AG10803 (cell line): ENCODE measurements at places on chromosomes 1 and 21.

DNA sequence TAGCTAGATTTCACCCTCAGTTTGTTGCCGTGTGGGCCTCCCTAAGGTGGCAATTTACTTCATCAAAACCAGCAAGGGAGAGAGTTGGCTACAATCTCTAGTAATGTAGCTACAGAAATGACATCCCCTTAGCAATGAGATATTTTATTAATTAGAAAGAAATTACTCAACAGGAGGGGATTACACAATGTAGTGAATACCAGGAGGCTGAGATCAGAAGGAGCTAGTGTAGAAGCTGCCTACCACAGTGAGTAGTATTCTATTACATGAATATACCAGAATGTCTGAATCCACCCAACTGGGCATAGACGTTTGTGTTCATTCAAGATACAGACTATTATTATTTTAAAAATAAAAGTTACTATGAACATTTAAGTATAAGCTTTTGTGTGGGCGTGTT lies 868.2 kb upstream of the CXADR start:
- DNase-seq: peak; percentile 50

- no peak for DNase-seq
These were observed 13.3 kb upstream of the ATF3 start for GRCh38 chr1:212595229-212595628.

- peak; percentile 17 for DNase-seq
These were observed 8.5 kb downstream of the CHD5 start for GRCh38 chr1:6171548-6172124.

- DNase-seq: peak; percentile 73
These were observed 6.0 kb upstream of the LCE1F start for GRCh38 chr1:152768847-152769533.

DNA sequence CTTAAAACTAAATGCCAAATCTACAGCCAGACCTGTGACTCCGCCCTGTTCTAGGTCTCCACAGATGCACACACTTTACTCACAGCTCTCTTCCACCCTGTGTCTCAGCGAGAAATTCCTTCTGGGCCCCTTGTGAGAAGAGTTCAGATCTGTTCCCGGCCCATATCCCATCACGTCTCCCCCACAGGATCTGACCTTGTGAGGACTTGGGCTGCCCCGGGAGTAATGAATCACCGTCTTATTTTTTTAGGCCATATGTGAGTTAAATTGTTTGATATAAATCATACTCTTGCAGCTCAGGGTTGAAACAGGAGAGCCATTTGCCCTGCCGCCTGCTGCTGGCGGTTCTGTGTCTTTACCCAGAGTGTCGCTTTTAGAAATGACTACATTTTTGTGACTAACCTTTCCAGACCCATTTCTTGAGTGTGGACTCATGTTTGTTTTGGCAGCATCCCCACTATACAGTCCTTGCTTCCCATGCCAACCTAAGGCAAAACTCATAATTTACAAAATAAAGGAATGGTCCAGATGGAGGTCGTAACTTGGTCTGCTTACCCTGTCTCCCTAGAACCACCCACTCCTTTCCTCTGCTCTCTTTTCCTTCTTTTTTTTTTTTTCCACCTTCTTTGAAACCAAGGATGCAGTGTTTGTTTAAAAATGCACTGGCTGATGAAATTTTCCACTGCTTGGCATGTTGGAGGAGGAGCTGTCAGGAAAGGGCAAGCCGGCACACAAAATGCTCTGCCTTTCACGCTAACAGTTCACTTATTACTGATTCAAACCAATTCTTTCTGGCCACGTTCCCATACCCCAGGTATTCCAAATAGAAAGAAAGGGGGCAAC lies 98.0 kb upstream of the C1orf105 start:
- peak; percentile 96 for DNase-seq

DNA sequence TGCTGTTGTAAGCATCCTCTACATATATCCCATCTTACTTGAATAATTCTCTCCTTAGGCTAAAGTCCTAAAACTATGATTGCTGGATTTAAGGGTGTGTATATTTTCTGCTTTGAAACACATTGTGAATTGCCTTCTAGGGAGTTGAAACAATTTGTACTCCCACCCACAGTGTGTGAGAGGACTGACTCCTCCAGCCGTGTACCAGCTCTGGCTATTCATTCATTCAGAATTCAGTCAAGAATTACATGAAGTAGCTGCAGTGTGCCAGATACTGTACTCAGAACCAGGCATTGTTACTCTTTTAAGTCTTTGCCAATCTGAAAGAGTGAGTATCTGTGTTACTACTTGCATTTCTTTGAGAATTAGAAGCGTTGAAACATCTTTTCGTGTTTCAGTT lies 135.0 kb downstream of the DHRS3 start:
- DNase-seq: no peak

- DNase-seq: no peak
These were observed 136.7 kb downstream of the ADSS2 start for GRCh38 chr1:244314921-244315559.

GRCh38 chr1:239537795-239538194 lies 151.4 kb downstream of the CHRM3 start:
- no peak for DNase-seq

GRCh38 chr1:159999204-159999603 lies 32.6 kb downstream of the PIGM start:
- no peak for DNase-seq

GRCh38 chr1:167676916-167677848 lies 44.6 kb upstream of the MPZL1 start:
- DNase-seq: no peak

GRCh38 chr1:30148676-30149075 lies 574.7 kb downstream of the MATN1 start:
- DNase-seq: no peak

DNA sequence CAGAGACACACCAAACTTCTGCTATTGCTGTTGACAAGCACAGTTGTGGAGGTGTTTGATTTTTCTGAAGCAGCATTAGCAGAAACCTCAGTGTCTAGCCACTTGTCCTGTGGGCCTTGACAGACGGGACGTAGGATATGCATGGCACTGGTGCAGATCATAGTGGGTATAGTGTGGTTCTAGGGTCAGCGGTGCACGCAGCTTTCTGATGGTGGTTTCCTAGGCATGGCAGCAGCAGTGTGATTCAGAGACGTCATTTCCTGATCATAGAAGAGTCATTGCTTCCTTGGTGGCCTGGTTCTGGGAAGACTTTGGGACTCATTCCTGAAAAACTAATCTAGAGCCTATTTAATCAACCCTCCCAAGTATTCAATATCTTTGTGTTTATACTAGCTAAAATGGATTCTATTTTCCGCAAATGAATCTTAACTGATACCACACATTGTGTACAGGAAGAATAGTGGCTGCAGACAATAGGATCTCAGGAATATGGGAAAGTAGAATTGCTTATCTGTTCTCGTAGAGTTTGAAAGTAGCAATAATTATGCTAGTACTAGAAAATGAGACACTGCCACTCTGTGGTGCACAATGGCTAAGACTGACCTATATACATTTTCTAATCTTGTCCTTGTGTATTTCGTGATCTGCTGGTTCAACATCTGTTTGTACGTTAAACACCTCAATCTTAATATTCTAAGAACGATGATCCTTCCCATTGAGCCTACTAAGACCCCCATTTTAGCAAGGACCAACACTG lies 2.8 kb upstream of the USP1 start:
- DNase-seq: no peak

DNA sequence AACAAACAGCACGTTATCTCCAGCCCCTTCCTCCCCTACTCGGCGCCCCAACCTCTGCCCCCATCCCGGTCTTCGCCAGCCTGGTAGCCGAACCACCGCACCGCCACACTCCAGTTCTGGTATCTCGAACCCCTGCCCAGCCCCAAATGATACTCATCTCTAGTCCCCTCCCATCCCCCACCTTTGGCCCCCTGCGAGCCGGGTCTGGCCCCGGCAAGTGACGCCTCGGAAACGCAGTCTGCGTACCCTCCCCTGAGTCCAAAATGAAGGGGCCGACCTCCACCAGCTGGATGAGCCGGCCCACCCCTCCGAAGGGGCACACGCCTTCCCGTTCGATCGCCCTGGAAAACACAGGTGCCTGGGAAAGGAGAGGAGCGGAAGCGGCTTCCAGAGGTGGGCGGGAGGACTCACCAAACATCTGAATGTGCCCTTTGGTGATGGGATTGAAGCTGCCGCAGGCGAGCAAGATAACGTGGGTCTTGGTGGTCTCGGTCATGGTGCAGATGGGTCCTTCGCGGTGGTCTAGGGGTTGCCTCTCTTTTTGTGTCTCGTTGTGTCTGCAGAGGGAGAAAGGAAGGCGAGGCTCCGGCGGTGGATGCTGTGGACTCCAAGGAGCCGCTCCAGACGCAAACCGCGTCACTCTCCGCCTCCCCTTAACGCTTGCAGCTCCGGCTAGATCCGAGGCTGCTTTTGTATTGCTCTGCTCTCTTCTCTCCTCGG lies at the start of gene NMNAT2:
NMNAT2 (minus strand) TSS at position 609 of the 720 bp plus-strand sequence; CDS start at position 496, 113 bp downstream.
- DNase-seq: no peak
